ENCODE measurements at places on chromosomes 1 and 21.

GRCh38 chr1:27787895-27788294, 14.9 kb downstream of the STX12 start:
- no peak for DNase-seq

DNA sequence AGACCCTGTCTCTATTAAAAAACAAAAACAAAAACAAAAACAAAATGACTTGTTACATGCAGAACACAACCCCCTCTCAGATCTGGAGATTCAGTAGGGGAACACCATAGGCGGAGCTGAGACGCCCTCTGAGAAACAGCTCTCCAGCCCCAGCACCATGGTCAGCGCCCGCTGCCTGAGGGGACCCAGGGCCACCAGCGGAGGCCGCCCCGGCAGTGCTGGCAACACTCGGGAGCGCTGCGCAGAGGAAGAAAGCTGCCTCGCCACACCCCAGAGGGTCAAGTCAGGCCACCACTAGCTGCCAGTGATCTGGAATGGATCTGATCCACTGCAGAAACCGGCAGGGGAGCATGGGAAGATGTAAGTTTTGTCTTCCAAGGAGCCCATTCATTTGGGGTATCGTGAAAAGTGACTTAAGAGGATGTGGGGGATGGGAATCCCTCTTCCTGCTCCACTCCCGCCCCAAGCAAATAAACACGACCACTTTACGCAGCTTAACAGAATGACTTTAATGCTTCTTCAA, 3.1 kb downstream of the ACTA1 start:
- DNase-seq, result peak; percentile 64

- no peak for DNase-seq
Observed at GRCh38 chr1:100735244-100735643, 15.7 kb downstream of the VCAM1 start.

- peak; percentile 60 for DNase-seq
Observed at GRCh38 chr1:92743221-92743620, 41.7 kb downstream of the EVI5 start.

- no peak for DNase-seq
Observed at GRCh38 chr1:31583995-31584868, 7.9 kb downstream of the TINAGL1 start.

GRCh38 chr21:35375115-35375514, 326.0 kb upstream of the RUNX1 start:
- DNase-seq, result no peak

DNA sequence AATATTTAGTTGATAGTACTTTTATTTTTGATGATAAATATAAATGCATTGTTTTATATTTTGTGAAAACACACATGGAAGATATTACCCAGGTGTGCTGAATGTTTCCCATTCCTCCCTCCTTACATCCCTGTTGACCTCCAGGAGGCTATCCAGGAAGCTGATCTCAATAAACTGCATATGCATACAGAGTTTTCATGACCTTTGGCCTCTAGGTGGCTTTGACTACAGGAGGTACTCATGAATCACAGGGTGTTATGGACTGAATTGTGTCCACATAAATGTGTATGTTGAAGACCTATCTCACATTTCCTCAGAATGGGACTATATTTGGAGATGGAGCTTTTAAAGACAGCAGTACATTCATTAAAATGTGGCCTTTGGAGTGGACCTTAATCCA, 914.9 kb upstream of the NCAM2 start:
- DNase-seq, result no peak

DNA sequence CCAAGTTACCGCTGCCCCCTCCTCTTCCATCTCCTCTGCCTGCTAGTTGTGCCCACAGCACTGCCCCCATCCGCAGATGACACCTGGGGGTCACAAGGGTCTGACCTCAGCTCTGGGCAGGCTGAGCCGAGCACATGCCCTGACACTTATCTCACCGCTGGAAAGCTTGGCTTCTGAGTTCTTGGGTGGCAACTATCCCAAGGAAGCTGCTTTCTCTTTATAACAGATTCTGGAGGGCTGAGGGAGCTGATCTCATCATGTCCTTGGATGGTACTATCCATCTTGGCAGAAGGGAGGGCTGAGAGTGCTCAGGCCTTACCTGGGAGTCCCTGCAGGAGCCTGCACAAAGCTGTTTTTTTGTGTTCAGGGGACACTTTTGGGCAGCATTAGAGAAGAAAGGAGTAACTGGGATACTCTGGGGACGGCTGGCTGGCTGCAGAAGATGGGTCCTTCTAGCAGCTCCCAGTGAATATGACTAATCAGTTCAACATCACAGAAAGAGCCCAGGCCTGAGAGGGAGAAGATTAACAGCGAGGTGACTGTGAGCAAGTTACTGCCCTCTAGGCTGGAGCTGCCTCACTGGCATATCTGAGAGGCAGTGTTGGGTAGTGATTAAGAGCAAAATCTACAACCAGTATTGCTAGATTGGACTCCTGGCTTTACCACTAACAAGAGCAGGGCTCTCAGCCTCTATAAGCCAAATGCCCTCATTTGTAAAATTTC, 71.6 kb downstream of the PLXNA2 start:
- no peak for DNase-seq

GRCh38 chr1:16720351-16721223, 19.7 kb upstream of the RNU1-4 start:
- DNase-seq, result no peak

DNA sequence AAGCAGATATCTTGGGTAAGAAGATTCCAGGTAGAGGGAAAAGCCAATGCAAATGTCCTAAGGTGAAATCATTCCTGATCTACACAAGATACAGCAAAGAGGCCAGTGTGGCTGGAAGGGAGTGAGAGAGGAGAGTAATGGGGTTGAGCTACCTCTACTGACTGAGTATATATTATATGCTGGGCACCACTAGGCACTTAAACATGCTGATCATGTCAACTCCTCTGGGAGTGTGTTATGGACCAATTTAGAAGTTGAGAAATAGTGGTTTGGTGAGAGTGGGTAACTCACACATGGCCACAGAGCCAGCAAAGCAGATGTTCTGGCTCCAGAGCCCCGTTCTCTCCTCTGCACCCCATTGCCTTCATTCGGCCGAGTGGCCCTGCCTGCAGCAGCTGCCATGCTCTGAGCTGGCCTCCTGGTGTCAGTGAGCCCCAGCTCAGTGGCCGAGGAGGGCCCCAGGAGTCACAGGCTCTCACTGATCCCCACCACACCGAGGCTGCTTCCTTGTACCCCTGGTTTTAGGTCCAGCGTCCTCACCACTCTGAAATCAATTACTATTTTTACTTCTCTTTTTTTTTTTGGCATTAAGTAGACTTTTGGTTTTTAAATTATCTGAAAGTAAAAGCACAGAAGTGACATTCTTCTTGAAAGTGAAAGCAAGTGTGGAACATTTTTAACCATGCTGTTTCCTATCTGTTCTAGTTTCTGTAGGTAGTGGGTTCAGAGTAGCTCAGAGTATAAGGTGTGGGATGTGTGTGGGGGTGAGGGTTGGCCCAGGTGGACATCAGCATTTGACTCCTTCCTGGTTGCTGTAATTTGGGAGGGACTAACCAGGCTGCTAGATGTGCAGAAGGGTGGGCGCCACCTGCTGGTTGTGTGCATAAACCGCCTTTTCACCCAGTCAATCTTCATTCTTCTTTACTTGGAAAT, 45.8 kb upstream of the CRNN start:
- DNase-seq, result peak; percentile 78

DNA sequence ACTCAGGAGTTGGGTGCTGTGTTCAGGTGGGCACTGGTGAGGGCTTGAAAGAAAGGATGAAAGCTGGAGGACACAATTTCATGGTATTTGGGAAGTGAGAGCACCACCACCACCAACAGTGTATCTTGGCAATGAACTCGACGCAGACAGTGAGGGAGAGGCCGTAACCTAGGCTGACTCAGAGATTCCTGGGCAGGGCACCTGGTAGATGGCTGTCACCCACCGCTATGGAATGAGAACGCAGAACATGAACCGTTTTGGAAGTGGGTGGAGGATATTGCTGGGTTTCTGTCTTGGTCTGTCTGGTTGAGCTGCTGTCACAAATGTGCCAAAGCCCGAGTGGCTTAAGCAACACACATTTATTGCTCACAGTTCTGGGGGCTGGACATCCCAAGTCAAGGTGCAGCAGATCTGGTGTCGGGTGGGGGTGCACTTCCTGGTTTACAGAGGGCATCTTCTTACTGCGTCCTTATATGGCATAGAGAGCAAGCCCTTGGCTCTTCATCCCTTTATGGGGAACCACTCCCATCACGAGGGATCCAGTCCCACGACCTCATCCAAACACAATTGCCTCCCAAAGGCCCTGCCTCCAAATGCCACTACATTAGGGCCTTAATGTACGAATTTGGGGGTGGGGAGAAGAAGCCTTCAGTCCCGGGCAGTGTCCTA, 246.3 kb downstream of the SIPA1L2 start:
- no peak for DNase-seq

- no peak for DNase-seq
Observed at GRCh38 chr1:29669912-29670311, 433.6 kb downstream of the PTPRU start.

DNA sequence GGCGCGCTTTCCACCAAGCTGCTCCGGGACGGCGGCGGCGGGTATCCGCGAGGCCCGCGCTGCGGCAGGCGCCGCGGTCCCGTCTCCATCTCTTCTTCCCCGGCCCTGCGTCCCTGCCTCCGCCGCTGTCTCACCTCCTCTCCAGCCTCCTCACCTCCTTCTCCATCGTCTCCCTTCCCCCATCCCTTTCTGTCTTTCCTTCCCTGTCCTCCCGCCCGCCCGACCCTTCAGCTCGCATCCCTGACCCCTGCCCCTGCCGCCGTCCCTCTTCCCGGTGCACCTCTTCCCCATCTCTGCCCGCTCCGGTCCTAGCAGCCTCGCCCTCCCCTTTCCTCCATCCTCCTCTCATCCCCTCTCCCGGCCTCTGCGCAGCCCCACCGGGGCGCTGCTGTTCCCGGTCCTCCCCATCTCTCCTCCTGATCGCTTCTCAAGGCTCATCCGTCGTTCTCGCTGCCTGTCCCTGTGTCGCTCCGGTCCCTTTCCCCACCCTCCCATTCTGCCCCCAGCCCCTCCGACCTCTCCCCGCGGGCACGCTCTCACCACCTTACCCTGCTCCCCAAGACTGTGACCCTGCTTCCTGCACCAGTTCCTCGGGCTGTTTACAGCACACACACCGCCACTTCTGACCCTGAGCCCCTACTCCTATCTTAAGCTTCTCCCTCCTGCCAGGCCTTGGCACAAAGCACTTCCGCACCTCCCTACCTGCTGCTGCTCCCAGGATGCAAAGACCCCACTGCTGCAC, 760 bp upstream of the NPHP4 start:
- DNase-seq, result no peak

DNA sequence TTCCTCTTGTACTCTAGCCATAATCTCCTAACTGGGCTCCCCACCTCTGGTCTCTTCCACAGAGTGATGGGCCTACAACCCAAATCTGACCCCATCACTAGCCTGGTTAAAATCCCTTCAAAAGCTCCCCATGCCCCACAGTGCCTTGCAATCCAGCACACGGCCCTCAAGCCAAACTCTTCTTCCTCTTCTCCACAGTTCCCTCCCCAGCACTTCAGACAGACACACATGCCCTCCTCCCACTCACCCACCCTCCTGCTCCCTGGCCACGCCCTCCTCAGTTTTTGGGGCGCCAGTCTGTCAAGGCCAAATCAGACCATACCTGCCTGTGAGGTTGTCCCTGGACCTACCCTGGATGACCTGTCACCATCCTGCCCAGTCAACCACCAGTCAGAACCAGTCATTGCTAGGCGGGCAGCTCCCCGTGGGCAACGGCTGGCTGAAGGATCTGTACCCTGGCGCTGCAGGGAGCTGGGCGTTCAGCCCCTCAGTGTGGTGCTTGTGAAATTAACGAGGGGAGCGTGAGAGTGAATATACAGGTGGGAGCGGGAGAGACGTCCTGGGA, 753 bp downstream of the C1orf210 start:
- DNase-seq, result peak; percentile 19

- DNase-seq, result no peak
Observed at GRCh38 chr1:243233908-243234307, 21.2 kb downstream of the CEP170 start.

DNA sequence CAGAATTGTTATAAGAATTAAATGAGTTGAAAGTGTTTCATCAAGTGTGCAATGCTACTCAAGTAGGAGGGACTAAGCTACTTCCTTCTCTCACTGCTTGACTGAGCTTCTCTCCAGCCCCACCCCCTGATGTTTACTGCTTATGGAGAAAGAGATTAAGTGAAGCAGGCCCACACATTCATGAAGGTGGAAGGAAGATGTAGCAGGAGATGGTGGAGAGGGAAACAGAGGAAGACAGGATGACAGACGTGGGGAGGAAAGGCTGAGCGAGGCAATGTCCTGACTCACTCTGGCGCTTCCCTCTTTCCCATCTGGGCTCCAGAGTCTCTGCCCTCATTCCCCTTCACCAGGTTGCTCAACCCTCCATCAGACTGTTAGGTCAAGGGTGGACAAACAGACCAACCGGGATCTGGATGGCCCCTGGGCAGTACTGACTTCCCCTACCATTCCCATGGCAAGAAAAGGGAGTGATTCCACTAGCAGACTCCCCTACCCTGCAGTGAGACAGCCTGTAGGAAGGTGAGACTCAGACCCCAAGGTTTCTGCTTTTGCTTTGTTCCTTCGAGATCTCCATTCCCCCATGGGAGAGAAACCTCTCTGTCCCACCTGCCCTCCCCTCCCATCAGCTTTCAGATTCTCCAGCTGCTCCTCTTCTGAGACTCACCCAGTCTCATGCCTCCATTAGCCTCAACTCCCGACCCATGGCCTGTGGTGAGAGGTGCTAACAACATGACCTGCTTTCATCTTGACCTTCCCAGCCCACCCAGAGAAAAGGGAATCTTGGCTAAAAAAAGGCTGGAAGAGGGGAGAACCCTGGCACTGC, 3.1 kb upstream of the ARHGEF2 start:
- peak; percentile 79 for DNase-seq

DNA sequence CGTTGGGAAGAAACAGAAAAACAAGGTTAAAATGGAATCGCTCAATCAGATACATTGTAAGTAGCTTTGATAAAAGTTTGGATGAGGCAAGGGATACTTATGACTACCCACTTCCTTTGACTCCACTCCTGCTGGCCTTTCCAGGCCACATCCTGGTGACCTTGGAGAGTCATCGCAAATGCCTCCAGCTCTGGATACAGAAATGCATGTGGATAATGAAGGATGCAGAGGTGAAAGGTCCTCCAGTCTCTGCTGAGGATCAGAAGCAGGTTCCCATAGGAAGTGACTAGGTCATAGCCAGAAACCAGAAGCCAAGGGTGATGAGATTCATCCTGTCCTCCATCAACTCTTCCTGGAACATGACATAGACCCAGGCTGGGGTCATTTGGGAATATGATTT, 6.2 kb upstream of the CAMK1G start:
- DNase-seq, result no peak

GRCh38 chr1:244161236-244161510, 110.1 kb downstream of the ZBTB18 start:
- DNase-seq, result no peak
